ENCODE measurements at places on chromosomes 6 and 20. TPM values are rescaled to one million over a fixed set of nuclear protein-coding genes. Genes with fewer than 3 reads are reported as not detected.

DNA sequence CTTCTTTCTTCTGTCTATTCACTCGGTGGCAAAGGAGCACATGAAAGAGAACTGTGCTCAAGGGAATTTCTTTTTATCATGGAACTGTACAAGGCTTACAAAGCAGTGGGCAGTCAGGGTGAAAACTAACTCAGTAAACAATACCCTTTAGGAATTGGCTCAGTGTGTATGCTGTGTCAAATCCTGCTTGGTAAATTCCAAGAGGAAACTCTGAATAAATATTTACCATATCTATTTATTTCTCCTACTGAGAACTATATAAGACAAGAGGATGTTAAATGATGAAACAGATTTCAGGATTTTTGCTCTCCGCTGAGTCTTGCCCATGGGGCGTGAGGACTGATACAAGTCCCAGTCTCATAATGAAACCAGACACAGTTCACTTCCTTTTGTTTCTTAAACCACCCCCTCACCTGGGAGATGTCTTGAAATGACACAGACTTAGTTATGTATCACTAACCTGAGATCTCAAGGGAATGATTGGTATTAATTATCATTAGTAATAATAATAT, 188.8 kb downstream of the BACH2 start:
- no peak for DNase-seq

DNA sequence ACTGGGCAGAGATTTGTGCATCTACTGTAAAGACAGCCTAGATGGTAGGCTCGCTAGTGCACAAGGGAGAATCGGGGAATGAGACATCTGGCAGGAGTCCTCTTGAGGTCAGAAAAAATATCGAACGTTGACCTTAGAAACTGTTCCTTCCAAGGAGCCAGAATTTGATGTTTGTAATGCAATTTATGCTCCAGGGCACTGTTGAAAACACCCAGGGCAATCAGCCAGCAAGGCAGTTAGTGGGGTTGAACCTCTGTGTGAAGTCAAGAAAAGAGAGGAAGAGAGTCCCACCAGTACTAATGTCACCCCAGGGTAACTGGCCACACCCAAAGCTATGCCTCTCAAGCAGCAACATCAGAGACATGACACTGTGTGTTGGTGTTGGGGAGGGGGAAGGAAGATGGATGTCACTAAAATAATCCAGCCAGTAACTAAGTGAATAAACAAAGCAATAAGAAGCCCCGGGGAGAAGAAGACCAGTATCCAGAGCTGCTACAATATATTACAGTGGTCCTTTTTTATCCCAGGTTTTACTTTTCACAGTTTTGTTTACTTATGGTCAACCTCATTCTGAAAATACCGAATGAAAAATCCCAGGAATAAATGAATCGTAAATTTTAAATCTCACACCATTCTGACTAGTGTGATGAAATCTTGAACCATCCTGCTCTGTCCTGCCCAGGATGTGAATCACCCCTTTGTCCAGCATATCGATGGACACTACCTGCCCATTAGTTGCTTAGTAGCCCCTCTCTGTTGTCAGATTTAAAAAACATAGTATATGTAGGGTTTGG, 32.9 kb upstream of the PDE10A start:
- DNase-seq = no peak

Gene CENPQ
- total RNA-seq = 5.4 TPM

DNA sequence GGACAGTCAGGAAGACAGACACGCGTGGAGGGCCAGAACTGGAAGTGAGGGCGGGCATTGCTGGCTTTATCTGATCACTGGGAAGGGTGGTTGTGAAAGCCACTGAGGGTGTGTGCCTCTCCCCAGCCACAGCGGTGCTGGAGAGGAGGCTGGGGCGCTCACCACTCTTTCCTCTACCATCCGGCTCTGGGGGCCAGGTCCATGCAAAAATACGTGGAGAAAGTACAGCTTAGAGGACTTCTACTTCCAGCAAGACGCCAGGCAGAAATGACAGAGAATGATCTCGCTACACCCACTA, 148.8 kb upstream of the RPS6KA2 start:
- no peak for DNase-seq

GRCh38 chr20:47139934-47140535, 216.5 kb downstream of the ZMYND8 start:
- DNase-seq = no peak

DNA sequence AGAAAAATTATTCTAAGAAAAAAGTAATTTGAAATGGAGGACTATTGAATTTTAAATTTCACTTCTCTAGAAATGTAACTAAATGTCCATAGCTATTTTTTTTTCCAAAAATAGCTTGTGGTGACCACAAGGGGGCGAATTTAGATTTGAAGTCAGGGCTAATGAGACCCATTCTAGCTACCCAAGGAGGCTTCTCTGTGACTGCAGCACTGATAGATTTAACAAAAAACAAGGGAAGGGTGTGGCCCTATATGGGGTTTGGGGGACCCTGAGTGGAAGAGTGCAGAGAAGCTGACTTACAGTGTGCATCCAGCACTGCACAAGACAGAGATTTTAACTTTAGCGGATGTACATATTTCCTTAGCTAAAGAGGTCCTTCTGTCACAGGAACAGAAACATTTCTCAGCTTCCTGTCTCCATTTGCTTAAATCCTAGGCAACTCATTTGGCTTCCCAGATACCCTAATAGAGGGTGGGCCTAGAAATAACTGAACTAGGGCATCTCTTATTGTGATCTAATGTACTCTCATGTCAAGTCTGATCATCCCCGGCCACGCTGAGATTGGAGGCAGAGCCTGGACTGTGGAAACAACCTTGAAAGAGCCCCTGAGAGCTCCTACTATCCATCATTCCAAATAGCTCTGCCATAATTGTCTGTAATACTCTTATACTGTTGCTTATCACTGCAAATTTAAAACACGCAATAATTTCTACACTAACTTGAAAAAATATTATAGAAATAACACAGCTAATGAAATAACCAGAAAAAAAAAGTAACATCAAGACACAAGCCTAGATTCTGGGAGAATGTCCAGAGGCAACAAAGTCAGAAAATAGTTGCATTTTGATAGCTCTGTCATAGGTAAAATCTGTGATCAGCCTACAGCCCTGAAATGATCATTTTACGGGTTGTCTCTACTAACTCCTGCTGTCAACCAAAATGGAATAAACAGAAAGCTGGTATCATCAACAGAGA, 93.6 kb downstream of the SNAP91 start:
- no peak for DNase-seq

Gene PBOV1
- not detected for total RNA-seq

DNA sequence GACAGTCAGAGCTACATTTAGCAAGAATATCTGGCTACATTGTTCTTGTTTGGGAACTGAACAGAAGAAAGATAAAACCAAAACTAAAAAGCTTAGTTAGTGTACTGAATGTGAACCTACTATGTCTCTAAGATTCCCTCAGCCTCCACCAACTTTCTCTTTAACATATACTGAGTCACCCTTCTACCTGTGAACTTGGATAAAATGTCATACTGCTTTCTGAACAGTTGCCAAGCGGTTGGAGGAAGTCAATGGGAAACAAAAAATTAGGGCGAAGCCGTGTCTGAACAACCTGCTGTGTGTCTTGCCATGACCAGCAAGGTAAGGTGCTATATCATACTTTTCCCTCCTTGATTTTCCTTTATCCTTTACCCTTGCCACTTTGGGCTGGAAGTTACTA, 243.5 kb downstream of the BTBD9 start:
- DNase-seq = no peak

DNA sequence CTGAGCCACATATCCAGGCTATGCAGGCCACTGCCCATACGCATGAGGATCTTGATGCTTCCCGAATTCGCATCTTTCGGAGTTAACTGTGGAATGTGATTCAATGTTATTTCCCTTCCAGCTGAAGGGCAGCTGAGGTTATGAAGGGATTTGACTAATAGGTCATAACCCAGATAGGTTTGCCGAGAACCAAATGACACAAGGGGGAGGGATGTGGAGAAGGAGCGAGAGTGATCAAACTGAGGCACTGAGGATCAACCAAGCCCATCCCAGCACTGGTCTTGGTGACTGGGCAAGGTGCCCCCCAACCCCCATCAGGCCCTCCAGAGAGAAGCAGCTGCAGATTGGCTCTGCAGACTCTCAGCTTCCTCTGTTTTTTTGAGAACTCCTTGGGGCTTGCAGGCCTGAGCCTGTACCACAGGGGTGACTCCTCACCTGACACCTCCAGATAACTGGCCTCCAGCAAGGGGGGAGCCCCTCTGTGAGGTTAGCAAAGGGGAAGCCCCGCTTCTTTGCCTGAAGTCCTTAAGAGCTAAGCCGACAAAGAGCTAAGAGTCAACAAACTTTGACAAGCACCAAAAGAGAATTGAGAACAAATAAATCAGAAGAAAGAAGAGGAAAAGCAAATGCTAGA, 185.9 kb downstream of the PDE7B start:
- DNase-seq = no peak

Gene FAM184A
- total RNA-seq = 3.8 TPM

- no peak for DNase-seq
These were observed 4.5 kb downstream of the TP53INP2 start for GRCh38 chr20:34708621-34709043.

GRCh38 chr6:68139130-68139529, 496.0 kb upstream of the ADGRB3 start:
- no peak for DNase-seq

DNA sequence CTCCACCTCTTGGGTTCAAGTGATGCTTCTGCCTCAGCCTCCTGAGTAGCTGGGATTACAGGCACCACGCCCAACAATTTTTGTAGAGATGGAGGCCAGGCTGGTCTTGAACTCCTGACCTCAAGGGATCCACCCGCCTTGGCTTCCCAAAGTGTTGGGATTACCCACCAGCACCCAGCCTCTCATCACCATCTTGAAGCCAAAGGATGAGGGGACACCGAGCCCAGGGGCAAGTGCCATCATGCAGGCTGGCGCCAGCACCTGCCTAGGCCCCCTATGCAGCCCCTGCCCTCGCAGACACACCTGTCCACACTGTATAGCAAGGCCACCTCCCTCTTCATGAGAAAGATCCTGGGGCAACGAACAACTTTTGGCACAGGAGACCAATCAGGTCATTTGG, 5.3 kb upstream of the RBM38 start:
- DNase-seq = no peak

Gene PRICKLE4
- 11.4 TPM for total RNA-seq

GRCh38 chr6:11639376-11640235, 102.1 kb downstream of the TMEM170B start:
- DNase-seq = no peak

DNA sequence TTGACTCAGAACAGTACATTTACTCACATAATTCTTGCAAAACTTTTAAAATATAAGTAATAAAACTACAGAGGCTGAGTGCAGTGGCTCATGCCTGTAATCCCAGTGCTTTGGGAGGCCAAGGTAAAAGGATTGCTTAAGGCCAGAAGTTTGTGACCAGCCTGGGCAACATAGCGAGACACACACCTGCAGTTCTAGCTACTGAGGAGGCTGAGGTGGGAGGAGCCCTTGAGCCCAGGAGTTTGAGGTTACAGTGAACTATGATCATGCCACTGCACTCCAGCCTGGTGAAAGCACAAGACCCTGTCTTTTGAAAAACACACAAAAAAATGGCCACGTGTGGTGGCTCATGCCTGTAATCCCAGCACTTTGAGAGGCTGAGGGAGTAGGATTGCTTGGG, 21.8 kb upstream of the MYO6 start:
- DNase-seq = no peak

Gene FBXO5
- total RNA-seq = 9.4 TPM

GRCh38 chr6:137871291-137871690, 4.2 kb downstream of the TNFAIP3 start:
- no peak for DNase-seq

- DNase-seq = no peak
These were observed 27.7 kb downstream of the COL20A1 start for GRCh38 chr20:63320616-63321147.

- DNase-seq = no peak
These were observed 217.5 kb upstream of the SUPT3H start for GRCh38 chr6:45595010-45595851.

Gene CCDC170
- total RNA-seq = 3.3 TPM

- DNase-seq = no peak
These were observed 129.4 kb downstream of the TRIM27 start for GRCh38 chr6:28794175-28795002.

Gene KCNS1
- 0.29 TPM for total RNA-seq

Gene RSPH4A
- total RNA-seq = not detected
